ENCODE measurements at places on chromosomes 16 and 17. TPM values are rescaled to one million over a fixed set of nuclear protein-coding genes. Genes with fewer than 3 reads are reported as not detected.

Gene SRCAP
- 33.0 TPM for polyA plus RNA-seq

Gene FASN
- polyA plus RNA-seq: 2.7 TPM

Gene BBS2
- polyA plus RNA-seq: 37.7 TPM

Gene FMNL1
- 58.6 TPM for polyA plus RNA-seq

Gene ELMO3
- polyA plus RNA-seq: not detected

Data from CD8-positive, alpha-beta memory T cell (primary cell).